Right atrium auricular region (tissue), 2 donors: ENCODE measurements at places on chromosomes 11 and 22. TPM values are rescaled to one million over a fixed set of nuclear protein-coding genes. Genes with fewer than 3 reads are reported as not detected.

IGLL1 gene
- total RNA-seq, result not detected

DNA sequence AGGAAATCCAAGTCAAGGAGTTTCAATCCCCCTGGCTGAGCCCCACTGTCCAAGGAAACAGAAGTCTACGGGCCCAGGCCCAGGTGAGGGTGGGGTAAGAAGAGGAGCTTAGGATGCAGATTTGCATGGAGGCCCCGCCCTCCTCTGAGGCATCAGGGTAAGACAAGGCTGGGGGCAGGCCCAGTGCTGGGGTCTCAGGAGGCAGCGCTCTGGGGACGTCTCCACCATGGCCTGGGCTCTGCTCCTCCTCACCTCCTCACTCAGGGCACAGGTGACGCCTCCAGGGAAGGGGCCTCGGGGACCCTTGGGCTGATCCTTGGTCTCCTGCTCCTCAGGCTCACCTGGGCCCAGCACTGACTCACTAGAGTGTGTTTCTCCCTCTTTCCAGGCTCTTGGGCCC, 31.3 kb upstream of the IGLL5 start:
- no peaks in the 10 kb centered on the region for H3K36me3 ChIP-seq

DNA sequence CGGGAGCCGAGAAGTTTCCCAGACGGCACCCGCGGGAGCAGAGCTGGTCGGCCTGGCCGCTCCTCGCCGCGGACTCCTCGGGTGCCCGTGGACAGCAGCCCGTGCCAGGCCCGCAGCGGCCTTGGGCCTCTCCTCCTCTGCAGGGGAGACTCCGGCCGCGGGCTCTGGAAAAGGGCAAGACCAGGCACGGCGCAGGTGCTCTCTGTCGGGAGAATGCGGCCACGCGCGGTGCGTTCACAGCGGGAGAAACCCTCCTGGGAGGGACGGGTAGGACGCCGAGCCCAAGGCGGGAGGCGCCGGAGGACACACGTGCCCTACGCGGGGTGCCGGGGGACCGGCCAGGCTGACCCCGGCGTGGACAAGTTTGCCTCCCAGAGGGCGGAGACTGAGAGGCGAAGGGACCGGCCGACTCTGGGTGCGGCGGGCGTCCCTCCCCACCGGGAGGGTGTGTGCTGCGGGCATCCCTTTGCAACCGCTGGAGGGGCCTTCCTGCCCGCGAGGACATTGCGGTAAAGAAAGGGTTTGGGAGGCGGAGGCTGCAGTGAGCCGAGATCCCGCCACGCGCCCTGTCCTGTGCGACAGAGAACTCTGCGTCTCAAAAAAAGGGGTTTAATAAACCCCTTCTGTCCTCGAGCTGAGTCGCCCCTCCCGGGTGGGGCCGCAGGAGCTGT, 2.3 kb downstream of the IFITM1 start:
- H3K4me1 ChIP-seq, result peaks cover 47% of the 10 kb centered on the region
- no peak for DNase-seq
- peaks cover 3% of the 10 kb centered on the region for H3K36me3 ChIP-seq
- peak overlapping the region; percentile 54 for H3K4me3 ChIP-seq
- peak overlapping the region; percentile 88 for H3K27ac ChIP-seq

MB gene
- 9,762 TPM for total RNA-seq

DNA sequence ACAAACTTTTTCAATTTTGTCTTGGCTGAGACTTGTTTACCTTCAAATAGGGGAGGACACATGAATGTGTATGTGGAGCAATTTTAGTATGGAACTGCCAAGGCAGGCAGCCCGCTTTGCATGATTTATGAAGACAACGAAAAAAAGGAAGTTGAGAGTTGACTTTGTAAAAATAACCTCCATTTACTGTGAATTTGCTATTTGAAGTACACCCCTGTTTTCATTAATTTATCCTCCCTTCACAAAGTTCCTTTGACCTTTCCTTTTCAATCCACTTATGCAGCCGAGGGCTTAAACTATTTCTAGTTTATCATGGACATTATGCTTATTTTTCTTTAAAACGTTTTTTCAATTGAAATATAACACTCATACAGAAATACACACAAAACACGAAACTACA, 369.6 kb upstream of the CADM1 start:
- H3K27me3 ChIP-seq, result no peaks in the 10 kb centered on the region
- no peaks in the 10 kb centered on the region for H3K4me1 ChIP-seq
- no peak for DNase-seq
- no peaks in the 10 kb centered on the region for H3K36me3 ChIP-seq
- no peak overlapping the region for H3K27ac ChIP-seq
- no peak overlapping the region for H3K4me3 ChIP-seq

OR5AP2 gene
- not detected for total RNA-seq

- H3K36me3 ChIP-seq, result peaks cover 69% of the 10 kb centered on the region
- no peak for DNase-seq
- no peak overlapping the region for H3K4me3 ChIP-seq
- no peaks in the 10 kb centered on the region for H3K4me1 ChIP-seq
- no peak overlapping the region for H3K27ac ChIP-seq
Observed at GRCh38 chr11:118370774-118371173, 11.4 kb downstream of the UBE4A start.

GRCh38 chr11:36807871-36808270, 209.8 kb upstream of the RAG2 start:
- H3K36me3 ChIP-seq, result no peaks in the 10 kb centered on the region
- no peaks in the 10 kb centered on the region for H3K27me3 ChIP-seq
- no peaks in the 10 kb centered on the region for H3K4me1 ChIP-seq
- H3K4me3 ChIP-seq, result no peak overlapping the region
- DNase-seq, result no peak

DNA sequence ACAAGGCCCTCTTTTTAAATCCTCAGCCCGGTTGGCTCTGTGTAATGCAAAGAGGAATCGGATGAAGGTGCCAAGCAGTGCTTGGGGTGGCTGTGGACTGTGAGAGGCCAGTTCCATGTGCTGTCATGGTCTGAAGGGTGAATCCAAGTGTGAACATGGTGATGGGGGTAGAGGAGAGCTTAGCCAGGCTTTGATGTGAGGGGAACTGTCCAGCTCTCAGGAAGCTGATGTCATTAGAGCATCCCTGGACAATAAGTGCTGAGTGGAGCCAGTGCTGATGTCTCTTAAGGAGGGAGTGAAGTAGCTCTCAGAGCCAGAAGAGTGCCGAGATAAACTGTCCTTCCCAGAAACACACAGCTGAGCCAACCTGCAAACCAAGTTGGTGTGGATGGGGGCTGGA, 53.6 kb downstream of the NAV2 start:
- DNase-seq, result no peak
- H3K4me1 ChIP-seq, result peaks cover 48% of the 10 kb centered on the region
- no peak overlapping the region for H3K4me3 ChIP-seq
- H3K27ac ChIP-seq, result no peak overlapping the region

OR51I1 gene
- total RNA-seq, result not detected

GRCh38 chr22:42300259-42301076, 30.0 kb upstream of the TCF20 start:
- peaks cover 25% of the 10 kb centered on the region for H3K4me1 ChIP-seq
- no peak for DNase-seq
- H3K4me3 ChIP-seq, result no peak overlapping the region

DNA sequence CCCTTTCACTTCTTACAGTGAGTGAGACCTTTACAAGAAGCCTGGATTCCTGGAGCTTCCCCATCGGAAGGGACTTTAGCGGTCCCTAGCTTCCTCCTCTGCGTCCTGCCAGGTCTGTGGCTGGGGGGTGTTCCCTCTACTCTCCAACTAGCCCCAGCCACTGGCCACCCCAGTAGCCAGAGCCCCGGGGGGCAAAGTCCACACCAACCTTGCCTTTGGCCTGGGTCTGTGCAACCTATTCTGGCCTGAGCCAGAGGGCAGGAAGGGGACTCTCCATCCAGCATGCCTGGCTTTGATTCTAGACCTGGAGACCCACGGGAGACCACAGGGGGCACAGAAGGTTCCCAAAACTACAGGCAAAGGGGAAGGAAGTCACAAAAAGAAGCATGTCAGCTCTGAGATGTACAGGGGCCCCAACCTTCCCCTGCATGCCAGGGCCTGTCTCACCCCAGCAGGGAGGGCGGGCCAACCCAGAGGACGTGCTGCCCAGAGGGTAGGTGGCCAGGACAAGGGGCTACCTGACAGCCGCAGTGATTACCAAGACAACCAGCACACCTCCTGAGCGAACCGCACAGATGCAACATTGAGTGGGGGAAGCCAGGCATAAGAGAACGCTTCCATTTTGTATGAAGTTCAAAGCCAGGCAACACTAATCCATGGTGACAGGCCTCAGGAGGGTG, 52.4 kb downstream of the DSCAML1 start:
- DNase-seq, result no peak
- no peaks in the 10 kb centered on the region for H3K4me1 ChIP-seq
- no peak overlapping the region for H3K4me3 ChIP-seq
- no peak overlapping the region for H3K27ac ChIP-seq
- no peaks in the 10 kb centered on the region for H3K36me3 ChIP-seq

TEF gene
- 14.2 TPM for total RNA-seq

GRCh38 chr22:27111796-27112672, 454.6 kb downstream of the MIAT start:
- H3K4me3 ChIP-seq, result no peak overlapping the region
- H3K27ac ChIP-seq, result peak overlapping the region; percentile 74
- H3K27me3 ChIP-seq, result no peaks in the 10 kb centered on the region

GAL3ST1 gene
- 0.33 TPM for total RNA-seq

ACTN3 gene
- total RNA-seq, result not detected

- no peaks in the 10 kb centered on the region for H3K36me3 ChIP-seq
- no peak overlapping the region for H3K4me3 ChIP-seq
- H3K27me3 ChIP-seq, result no peaks in the 10 kb centered on the region
- DNase-seq, result no peak
Observed at GRCh38 chr11:104225047-104225446, 61.1 kb upstream of the PDGFD start.

DNA sequence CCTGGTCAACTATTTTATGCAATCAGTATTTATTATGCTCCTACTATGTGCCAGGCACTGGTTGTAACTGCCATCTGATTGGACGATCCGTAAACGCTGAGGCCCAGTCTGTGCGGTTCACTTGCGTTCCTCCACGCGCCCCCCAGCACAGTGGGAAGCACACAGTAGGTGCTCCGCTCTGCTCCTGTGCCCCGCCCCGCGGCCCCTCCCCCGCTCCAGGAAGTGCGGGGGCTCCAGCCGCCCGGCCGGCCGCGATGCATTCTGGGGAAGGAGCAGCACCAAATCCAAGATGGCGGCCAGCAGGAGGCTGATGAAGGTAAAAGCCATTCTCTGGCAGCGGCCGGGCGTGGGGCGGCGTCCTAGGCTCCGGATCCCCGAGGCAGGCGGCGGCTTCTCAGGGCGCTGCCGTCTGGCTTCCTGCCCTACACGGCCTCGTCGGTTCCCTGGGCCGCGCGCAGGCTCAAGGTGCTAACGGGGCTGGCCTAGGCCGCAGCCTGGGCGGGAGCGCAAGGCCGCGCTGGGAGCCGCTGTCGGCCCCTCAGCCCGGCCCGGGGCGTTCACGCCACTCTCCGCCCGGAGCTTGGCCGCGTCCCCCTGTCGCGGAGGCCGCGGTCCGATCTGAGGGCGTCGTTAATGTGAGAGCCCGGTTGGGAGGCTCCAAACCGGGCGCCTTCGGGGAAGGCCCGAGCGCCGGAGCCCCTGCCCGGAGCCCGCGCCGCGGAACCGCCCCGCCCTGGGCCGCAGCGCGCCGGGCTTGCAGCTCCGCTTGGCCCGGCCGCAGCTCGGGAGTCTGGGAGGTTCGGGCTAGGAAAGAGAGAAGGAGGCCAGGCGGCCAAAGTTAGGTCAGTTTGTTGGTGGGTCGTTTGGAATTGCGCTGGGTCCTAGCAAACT, at the start of gene UBE2L3:
Gene UBE2L3, plus strand, starts transcription at position 259 of the 891 bp plus-strand sequence. Its CDS starts 31 bp downstream, at position 290.
- peak within 1 kb of the TSS; percentile 91 for H3K27ac ChIP-seq
- no peaks in the 10 kb centered on the region for H3K36me3 ChIP-seq
- peaks cover 36% of the 10 kb centered on the region for H3K4me1 ChIP-seq
- H3K27me3 ChIP-seq, result no peaks in the 10 kb centered on the region
- peak within 1 kb of the TSS; percentile 77 for H3K4me3 ChIP-seq
- peak; percentile 75 for DNase-seq

DNA sequence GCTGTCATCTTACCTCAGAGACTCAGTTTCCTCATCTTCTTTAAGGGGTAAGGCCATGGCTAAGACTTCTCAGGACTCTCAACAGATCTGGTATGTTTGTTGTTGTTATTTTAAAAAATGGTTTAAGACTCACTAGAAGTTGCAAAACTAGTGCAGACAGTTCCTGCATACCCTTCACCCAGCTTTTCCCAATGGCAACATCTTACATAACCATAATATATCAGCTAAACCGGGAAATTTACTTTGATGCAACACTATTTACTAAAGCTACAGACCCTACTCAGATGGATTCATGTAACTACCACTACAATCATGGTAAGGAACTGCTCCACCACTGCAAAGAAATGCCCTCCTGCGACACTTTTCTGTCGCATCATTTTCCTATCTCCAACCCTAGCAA, 20.4 kb downstream of the LGR4 start:
- no peaks in the 10 kb centered on the region for H3K4me1 ChIP-seq
- no peaks in the 10 kb centered on the region for H3K27me3 ChIP-seq
- no peak for DNase-seq
- no peaks in the 10 kb centered on the region for H3K36me3 ChIP-seq
- H3K27ac ChIP-seq, result peak overlapping the region; percentile 17

- no peak overlapping the region for H3K4me3 ChIP-seq
- DNase-seq, result no peak
Observed at GRCh38 chr11:134700101-134700640, 288.1 kb upstream of the B3GAT1 start.

RNF214 gene
- 11.0 TPM for total RNA-seq

DNA sequence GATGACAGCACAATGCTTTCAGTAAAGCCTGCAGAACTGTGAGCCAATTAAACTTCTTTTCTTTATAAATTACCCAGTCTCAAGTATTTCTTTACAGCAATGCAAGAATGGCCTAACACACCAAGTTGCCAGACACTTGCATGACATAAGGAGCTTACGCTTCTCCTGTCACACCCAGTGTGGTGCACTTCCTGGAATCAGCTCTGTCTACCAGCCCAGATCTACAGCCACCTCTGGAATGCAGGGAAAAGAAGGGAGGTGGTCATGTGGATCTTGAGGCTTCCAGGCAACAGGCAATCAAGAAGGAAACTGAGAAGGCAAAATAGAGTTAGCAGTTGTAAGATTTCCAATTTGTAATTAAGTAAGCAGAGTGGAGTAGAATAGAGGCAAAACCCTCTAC, 37.4 kb upstream of the SESN3 start:
- H3K4me3 ChIP-seq, result no peak overlapping the region
- H3K4me1 ChIP-seq, result no peaks in the 10 kb centered on the region
- DNase-seq, result no peak
- H3K36me3 ChIP-seq, result no peaks in the 10 kb centered on the region

DNA sequence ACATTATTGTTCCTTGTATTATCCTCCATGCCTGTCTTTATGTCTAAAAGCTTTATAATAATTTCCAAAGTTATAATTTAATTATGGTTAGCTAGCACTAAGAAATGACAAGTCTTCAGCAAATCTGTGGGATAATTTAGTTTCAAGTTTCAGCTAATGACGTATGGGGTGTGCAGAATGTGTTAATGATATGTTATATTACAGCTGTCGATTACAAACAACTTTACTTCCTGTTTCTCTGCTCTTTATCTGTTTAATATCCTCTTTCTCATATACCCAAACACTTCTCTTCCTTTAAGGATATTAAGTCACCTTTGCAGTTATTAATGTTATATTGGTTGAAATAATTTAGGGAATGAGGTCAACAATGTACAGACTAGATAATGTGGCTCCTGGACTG, 161.8 kb downstream of the CASP12 start:
- H3K4me1 ChIP-seq, result no peaks in the 10 kb centered on the region
- H3K4me3 ChIP-seq, result no peak overlapping the region
- H3K27me3 ChIP-seq, result no peaks in the 10 kb centered on the region
- H3K27ac ChIP-seq, result no peak overlapping the region
